ENCODE measurements at places on chromosomes 1 and 21.

DNA sequence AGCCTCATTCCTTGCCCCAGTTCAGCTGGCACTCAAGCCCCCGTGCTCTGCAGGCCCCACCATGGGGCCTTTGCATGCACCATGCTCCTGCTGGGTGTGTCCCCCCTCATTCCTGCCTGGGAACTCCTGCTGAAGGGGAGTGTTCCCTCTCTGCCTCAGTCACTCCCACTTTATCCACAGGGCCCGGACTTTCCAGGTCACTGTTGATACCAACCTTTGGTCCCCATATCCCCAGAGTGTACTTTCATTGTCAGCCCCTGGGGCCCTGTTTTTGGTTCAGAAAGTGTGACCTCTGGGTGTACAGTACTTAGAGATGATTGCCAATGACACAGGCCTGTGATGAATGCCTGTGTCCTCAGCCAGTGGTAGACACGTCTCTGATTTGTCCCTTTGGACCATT, 2.9 kb downstream of the TTC22 start:
- no peak for DNase-seq

DNA sequence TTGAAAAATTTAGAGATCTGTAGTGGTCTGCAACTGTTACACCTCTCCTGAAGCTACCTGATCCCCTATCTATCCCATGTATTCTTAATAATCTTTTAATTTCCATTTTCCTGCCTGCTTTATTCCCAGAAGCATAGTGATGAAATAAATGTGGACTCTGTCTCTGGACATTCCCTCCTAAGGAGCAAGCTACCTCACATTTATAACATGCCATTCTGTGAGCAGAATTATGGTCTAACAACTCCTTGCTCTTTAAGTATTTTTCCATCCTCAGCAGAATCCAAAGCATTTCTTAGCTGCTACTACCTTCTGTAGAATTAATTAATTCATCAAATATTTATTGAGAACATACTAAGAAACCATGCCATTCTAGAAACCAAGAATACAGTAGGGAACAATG, 15.1 kb downstream of the CRP start:
- no peak for DNase-seq

DNA sequence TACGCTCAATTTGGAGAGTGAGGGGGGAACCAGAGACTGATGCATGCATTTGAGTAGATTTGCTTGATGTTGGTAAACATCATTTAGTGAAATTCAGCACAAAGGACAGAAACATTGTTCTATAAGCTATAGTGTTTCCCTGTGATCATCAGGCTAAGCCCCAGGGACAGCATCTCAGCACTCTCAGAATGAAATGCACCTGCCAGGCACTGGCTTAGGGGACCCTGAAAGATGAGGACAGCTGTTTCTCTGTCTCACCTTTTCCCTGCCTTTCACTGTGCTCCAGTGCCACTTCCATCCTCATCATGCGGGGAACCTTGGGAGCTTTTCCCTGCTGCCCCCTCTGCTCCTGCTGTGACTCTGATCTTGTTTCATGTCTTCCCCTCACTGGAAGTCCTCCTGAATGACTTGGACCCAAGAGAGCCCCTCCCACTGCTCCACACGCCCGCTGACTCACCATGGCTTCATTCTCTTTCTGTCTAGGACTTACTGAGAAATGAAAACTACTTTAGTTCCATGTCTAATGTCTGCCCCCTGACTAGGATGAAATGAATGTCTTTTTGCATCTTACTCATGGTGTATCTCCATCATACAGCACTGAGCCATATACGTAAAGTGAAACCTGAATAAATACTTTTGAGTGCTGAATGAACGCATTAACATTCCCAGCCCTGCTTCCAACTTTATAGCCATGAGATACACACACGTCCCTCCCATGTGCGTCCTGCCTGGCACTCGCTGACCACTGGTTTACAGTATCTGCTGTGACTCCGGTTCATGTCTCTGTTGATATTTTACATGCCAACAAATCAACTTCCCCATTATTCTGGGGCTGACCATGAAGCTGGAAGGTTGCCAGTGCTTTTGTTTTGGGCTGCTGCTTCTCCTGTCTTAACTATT, 182.0 kb downstream of the PCP4 start:
- no peak for DNase-seq

DNA sequence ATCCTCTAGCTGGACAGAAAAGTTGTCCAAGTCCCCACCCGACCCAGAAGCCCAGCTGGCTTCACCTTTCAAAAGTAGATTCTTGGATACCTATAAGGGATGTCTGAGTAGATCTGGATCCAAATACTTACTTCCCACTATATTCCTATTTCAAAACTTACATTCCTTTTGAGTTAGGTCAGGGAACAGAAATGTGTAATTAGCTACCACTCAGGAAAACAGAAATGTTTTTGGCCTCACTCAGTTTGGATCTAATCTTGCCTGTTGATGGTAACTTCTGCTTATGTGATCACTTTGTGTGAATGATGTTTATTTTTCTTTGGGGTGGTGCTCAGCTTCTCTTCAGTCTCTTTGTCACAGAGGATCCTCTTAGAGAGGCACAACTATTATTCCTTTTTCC, 814.4 kb upstream of the RGS18 start:
- DNase-seq = no peak

DNA sequence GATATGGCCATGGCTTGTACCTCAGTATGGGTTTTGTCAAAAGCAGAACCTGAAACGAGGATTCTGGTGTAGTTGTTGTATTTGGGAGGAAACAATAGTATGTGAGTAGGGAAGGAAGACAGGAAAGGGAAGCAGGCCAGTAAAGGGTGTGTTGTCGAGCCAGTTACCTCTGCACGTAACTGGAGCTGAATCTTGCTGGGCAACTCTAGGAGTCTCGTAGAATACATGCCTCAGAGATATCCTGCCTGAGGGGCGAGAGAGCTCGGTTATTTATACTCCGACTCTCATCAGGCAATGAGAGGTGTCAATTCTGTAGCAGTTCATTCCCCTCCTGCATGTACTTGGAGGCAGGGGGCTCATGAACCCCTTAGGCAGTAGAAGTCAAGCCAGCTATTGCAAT, 45.9 kb upstream of the KIF26B start:
- no peak for DNase-seq

DNA sequence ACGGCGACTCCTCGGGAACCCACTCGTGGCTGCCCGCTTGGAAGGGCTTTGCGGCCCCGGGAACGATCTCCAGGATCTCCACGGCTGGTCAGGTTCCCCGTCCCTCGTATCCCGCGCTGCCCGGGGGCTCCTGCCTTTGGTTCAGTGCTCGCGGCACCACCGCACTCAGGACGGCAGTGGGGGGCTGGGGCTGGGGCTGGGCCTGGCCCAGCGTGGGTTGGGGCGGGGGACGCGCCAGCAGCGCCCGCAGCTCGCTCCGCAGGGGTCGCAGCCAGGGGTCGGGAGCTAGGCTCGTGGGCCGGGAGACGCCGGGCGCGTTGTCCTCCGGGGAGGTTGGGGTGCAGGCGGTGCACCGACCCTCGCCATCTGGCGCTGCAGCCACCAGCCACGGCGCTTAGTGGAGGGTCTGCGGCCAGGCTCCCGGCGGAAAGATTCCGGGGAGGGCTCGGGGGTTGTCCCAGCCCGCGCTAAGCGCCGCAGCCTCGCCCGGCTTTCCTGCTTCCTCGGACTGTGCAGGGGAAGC, 8.9 kb downstream of the SIM2 start:
- peak; percentile 6 for DNase-seq

DNA sequence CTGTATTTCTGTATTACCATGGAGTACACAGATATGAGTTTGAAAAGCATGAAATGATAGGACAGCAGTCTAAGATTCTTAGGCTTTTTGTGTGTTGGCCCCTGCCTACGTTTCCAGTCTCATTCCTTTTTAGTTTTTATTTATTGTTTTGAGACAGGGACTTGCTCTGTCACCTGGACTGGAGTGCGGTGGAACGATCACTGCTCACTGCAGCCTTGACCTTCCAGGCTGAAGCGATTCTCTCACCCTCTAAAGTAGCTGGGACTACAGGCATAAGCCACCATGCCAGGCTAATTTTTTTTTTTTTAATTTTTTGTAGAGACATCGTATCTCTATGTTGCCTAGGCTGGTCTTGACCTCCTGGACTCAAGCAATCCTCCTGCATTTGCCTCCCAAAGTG, 3.8 kb downstream of the RAVER2 start:
- DNase-seq = no peak

DNA sequence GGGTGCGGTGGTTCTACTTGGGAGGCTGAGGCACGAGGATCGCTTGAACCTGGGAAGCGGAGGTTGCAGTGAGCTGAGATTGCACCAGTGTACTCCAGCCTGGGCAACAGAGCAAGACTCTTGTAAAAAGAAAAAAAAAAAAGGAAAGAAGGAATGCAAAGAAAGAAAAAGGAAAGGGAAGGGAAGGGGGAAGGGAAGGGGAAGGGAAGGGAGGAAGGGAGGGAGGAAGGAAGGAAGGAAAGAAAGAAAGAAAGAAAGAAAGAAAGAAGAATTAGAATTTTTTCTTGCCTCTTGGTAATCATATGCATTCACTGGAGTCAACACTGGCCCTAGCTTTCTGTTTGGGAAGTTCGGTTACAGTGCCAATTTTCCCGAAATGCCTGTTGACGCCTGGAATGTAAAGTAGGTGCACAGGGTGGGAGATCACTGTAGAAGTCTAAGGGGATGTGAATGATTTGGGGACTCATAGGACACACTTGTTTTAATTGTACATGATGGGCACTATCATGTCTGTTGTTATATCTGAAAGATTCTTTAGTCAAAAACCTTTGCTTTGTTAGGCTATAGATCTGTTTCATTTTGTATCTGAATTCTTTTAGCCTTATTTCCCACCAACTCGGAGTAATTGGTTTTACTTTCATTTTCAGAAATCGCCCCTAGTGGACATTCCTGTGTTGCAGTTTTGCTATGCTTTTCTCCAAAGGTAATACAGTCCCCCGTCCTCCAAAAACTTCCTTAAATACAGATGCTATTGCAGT, 59.8 kb upstream of the MORC3 start:
- DNase-seq = no peak

DNA sequence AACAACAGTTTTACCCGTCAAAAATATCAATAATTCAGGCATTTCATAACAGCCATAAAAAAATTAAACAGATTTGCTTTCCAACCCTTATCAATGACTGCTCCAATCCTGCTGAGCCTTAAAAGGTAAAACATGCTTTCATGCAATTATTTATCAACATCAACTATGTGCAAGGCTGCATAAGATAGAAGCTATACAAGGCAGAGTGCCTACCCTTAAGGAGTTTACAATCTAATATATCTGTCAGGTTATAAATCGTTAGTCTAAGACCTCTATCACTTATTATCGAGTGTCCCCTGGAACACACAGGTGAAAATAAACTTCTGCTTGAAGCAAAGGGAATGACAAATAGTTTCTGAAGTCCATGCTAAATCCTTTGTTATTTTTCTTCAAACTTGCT, 1.8 kb downstream of the ERRFI1 start:
- no peak for DNase-seq

- DNase-seq = no peak
Observed at GRCh38 chr21:42115136-42115683, 44.1 kb downstream of the UMODL1 start.

GRCh38 chr1:59635097-59635496, 179.7 kb upstream of the HOOK1 start:
- DNase-seq = no peak

All from upper lobe of left lung (tissue), 6 donors.